RWPE2 (cell line): ENCODE measurements at places on chromosomes 7 and 10.

GRCh38 chr7:130420943-130421578, 19.8 kb downstream of the CEP41 start:
- peaks cover 41% of the 10 kb centered on the region for H3K4me1 ChIP-seq
- peak overlapping the region; percentile 83 for H3K27ac ChIP-seq
- H3K27me3 ChIP-seq, result no peaks in the 10 kb centered on the region
- DNase-seq, result no peak

- no peaks in the 10 kb centered on the region for H3K27me3 ChIP-seq
- H3K27ac ChIP-seq, result no peak overlapping the region
- no peak for DNase-seq
Measured at GRCh38 chr10:58152673-58153263, 114.9 kb downstream of the IPMK start.

- peaks cover 16% of the 10 kb centered on the region for H3K4me1 ChIP-seq
- H3K27me3 ChIP-seq, result no peaks in the 10 kb centered on the region
- H3K36me3 ChIP-seq, result no peaks in the 10 kb centered on the region
- peak overlapping the region; percentile 91 for H3K4me3 ChIP-seq
- no peak overlapping the region for H3K27ac ChIP-seq
Measured at GRCh38 chr7:22355620-22356009, 1.3 kb downstream of the RAPGEF5 start.

DNA sequence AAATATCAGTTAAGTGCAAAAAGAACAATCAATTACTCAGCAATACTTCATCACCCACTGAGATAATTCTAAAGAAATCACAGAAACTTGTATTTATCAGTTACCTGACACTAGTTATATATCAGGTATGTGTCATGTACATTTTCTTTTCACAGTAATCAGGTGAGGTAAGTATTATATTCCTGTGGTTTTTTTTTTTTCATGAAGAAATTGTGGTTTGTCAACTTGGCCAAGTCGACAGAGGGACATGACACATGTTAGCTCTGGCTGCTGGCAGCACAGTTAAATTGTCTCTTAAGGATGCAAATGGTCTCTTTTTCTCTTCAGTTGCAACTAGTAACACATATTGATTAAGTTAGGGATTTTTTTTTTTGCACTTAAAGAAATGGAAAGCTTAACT, 13.7 kb upstream of the GPR141 start:
- H3K36me3 ChIP-seq, result no peaks in the 10 kb centered on the region
- H3K4me1 ChIP-seq, result peaks cover 49% of the 10 kb centered on the region
- peak overlapping the region; percentile 98 for H3K27ac ChIP-seq
- no peak overlapping the region for H3K4me3 ChIP-seq
- H3K27me3 ChIP-seq, result no peaks in the 10 kb centered on the region

- H3K36me3 ChIP-seq, result no peaks in the 10 kb centered on the region
- H3K4me3 ChIP-seq, result no peak overlapping the region
- H3K27ac ChIP-seq, result no peak overlapping the region
- H3K27me3 ChIP-seq, result no peaks in the 10 kb centered on the region
- peaks cover 13% of the 10 kb centered on the region for H3K4me1 ChIP-seq
Measured at GRCh38 chr7:13035233-13035632, 347.8 kb downstream of the ARL4A start.

DNA sequence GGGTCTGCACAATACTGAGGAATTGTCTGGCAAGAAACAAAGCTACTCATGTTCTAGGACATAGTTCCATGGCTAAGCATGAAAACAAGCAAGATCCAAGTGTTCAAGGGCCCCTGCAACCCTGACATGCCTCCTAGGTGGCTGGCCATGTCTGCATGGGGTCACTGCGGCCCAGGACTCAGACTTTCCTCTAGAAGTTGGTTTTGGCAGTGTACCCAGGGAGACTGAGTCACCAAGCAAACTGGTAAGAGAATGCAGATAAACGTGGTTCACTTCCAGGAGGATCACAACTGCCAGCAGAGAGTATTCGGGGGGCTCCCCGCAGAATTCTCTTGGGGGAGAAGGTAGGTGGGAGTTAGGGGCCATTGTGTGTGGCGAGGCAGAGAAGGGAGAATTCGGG, 7.4 kb upstream of the PFKFB3 start:
- no peak overlapping the region for H3K27ac ChIP-seq
- DNase-seq, result no peak
- no peaks in the 10 kb centered on the region for H3K27me3 ChIP-seq
- H3K4me1 ChIP-seq, result no peaks in the 10 kb centered on the region
- H3K36me3 ChIP-seq, result no peaks in the 10 kb centered on the region
- H3K4me3 ChIP-seq, result no peak overlapping the region

GRCh38 chr7:36623247-36623646, 101.0 kb downstream of the AOAH start:
- no peaks in the 10 kb centered on the region for H3K4me1 ChIP-seq
- DNase-seq, result no peak
- no peak overlapping the region for H3K27ac ChIP-seq
- no peaks in the 10 kb centered on the region for H3K27me3 ChIP-seq
- no peaks in the 10 kb centered on the region for H3K36me3 ChIP-seq
